ENCODE measurements at places on chromosomes 7 and 10.
A peak's percentile ranks its signal among the peaks of the same experiment; 100 is the strongest.

GRCh38 chr7:76234931-76235441 is 33.3 kb downstream of the SRRM3 start:
- peak; percentile 80 for DNase-seq

- DNase-seq, result no peak
These were observed 101.9 kb upstream of the PDLIM1 start for GRCh38 chr10:95392681-95393164.

DNA sequence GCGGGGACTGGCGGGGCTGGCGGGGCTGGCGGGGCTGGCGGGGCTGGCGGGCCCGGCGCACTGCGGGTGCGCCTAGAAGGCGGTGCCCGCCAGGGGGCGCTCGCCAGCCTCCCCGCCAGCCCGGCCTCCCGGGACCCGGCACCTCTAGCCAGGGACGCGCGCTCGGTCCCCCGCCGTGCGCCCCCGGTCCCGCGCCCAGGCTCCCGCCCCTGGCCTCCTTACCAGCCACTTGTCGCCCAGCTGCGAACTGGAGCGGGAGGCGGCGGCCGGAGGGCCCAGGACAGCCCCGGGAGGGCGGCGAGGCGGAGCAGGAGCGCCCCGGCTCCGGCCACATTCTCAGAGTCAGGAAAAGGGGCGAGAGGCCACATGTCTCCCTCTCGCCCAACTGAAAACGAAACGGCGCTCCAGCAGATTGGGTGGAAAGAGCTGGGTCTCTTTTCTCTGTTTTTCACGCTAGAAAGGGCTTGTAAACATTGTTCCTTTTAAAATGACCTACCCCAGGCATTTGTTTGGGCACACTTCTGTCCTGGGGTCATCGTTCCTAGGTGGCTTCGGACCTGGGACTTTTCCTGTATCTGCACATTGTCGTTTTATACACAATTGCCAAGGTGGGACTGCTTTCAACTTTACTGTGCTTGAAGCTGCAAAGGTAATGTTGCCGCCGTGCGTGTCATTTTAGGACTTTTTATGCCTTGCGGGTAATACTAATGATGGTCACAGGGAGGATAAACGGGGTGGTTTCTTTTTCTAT is 378 bp upstream of the PRKCQ start:
- DNase-seq, result peak; percentile 91

DNA sequence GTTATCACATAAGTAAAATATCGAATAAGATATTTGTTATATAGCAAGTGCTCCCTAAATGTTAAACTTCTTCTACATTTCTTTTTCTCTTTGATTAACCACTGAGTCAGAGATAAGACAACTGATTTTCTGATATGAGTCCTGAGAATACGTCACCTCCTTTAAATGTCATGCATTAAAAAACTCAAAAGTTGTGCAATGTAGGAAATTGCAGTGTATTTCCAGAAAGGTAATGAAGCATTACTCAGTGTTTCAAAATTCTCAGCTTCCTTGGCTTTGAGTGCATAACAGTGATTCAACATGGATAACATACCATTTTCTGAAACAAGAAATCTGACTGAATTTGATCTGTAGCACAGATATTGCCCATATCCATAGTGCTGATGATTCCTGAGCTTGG is 155.8 kb downstream of the BMPER start:
- DNase-seq, result no peak

GRCh38 chr7:116630357-116630756 is 41.6 kb upstream of the MET start:
- no peak for DNase-seq

- DNase-seq, result no peak
These were observed 14.6 kb upstream of the CYP3A5 start for GRCh38 chr7:99694201-99694911.

- DNase-seq, result no peak
These were observed 232.6 kb downstream of the USP6NL start for GRCh38 chr10:11378835-11379234.

- no peak for DNase-seq
These were observed 605.7 kb upstream of the DPP6 start for GRCh38 chr7:153446490-153446889.

- no peak for DNase-seq
These were observed 9.1 kb downstream of the PRKG1 start for GRCh38 chr10:51083356-51083853.

DNA sequence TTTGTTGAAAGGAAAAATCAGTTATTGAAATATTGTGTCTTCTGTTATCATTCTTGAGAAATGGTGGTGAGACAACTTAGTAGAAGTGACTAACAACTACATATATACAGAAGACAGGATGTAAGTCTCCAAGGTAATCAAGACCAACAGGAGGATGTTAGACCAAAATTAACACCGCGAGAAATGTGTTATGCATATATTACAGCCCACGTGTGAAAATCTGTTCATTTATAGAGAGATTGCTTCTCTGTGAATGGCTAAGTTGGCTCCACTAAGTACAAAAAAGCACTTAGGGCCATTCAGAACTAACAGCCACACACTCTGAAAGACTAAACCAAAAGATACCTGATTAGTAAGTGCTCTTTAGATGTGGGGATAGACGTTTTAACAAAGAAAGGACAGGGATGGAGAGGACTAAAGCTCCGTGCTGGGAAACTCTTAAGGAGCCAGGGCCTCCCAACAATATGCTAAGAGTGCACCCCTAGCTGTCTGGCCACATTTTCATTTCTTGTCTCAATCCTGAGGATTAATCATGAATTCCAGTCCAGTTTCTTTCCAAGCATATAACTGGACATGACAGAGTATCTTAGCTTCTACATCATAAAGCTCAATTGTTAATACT is 26.5 kb downstream of the HDAC9 start:
- DNase-seq, result no peak

- DNase-seq, result no peak
These were observed 10.2 kb downstream of the HIPK2 start for GRCh38 chr7:139767561-139767982.

- no peak for DNase-seq
These were observed 58.4 kb downstream of the MET start for GRCh38 chr7:116730097-116731022.

DNA sequence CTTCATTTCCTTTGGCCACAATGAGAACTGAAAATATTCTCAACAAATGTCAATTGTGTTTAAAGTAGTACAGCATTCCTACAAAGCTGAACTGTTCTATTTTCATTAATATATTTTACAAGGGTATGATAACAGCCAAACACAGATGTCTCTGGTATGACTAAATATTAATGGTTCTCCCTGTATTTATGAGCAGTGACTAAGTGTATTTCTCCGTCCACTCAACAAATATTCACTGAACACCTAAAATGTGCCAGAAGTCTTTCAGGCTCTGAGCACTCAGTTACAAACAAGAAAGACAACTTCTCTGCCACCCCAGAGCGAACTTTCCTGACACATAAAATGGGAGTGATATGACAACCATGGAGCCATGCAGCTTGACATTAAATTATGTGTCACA is 135.6 kb downstream of the VPS41 start:
- no peak for DNase-seq

- DNase-seq, result no peak
These were observed 868.4 kb downstream of the KCNMA1 start for GRCh38 chr10:76769161-76769560.

DNA sequence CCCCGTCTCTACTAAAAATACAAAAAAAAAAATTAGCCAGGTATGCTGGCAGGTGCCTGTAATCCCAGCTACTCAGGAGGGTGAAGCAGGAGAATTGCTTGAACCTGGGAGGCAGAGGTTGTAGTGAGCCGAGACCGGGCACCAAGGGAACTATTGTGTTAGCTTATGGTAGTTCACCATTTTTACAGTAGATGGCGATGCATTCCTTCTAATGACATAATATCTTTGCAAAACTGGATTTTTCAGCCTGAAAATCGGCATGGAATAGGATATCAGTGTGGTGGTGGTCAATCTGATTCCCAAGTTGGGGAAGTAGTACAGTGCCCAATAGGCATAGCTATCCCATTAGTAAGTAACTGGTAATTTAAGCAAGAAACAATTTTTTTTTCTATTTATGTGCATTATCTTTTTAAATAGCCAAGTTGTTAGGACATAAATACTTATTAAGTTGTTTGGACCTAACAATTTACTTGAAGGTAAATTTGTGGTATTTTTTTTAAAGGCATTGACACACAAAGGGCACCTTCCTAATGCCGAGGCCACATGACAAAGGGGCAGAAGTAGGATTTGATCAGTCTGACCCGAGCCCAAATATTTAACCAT is 17.6 kb upstream of the IMPDH1 start:
- DNase-seq, result no peak

DNA sequence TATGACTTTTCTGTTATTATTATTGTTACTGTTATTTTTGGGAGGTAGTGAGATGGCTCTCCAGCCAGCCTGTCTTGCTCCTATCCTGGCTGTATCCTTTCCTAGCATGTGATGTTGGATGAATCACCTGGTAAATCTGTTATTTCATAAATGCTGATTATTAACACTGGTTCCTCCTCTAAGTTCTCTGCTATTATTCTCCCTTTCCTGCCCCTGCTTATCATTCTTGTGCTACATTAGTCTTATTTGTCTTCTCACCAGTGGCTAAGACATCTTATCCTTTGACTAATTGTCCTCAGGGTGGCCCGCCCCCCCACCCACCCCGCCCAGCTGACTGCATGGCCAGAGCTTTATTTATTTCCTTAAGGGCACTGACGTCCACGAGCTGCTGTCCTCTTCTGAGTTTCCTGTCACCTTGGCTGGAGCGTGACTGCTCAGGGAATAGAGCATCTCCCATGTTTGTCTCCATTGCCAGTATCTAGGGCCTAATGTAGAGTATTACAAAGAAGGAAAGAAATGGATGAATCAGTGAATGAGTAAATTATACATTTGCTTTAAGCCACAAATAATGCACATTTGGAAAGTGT is 110.1 kb upstream of the KLF6 start:
- no peak for DNase-seq

GRCh38 chr10:59880971-59881510 is 25.3 kb downstream of the CCDC6 start:
- DNase-seq, result peak; percentile 80

- no peak for DNase-seq
These were observed 71.3 kb downstream of the PARD3 start for GRCh38 chr10:34743814-34744213.

DNA sequence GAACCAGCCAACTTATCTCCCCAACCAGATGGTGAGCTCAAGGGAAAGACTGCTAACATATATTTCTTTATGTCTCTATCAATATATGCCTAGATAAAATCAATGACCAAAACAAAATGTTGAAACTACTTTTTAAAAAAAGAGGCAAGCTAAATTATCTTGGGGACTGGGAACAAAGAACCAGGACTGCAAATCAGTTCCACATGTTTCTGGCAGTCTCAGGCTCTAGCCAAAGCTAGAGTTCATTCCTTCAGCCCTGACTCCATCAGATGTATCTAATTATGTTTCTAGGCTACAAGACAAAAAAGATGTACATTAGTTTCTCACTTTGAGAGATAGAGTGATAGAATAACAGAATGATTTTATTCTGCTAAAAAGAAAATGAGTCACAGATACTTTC is 1290.3 kb upstream of the SORCS1 start:
- no peak for DNase-seq

DNA sequence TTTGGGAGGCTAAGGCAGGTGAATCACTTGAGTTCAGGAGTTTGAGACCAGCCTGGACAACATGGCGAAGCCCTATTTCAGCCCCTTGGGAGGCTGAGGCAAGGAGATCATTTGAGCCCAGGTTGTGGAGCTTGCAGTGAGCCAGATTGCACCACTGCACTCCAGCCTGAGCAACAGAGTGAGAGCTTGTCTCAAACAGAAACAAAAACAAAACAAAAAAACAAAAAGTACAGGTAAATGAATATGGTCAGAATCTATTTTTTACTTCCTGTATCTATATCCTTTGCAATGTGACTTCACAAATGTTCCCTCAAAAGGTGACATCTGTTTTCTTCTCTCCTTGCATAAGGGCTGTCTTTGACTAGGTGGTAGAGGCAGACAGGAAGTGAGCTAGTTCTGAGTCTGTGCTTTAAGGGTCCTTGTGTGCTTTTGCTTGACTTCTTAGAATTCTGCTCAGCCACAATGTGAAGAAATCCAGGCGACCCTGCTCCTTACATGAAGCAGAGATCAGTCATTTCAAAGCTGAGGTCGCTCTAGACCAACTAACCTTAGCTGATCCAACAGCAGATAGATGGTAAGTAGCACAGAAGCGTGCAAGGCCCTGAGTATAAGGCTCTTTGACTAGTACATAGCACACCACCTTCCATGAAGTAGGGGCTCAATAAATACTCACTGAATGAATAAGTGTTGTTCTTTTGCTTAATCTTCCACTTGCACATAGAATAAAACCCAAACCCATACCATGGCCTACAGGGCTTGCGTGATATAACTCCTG is 423.2 kb upstream of the PCDH15 start:
- DNase-seq, result no peak

DNA sequence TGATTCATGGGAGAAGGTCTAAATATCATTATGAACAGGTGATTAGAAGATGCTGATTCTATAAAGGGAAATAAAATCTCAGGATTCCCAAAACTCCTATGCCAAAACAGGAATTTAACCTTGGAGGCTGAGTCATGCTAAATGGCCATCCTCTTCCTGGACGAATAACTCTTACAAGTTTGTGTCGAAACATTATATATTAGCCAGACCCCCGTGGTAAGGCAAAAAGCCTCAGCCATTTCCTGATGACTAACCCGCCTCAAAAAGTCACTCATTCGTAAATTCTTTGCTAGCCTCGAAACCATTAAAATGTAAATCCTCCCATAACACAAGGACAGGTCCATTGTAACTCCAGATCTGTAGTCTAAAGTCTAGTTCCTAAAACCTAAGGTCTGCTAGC is 32.0 kb downstream of the CUL2 start:
- no peak for DNase-seq

DNA sequence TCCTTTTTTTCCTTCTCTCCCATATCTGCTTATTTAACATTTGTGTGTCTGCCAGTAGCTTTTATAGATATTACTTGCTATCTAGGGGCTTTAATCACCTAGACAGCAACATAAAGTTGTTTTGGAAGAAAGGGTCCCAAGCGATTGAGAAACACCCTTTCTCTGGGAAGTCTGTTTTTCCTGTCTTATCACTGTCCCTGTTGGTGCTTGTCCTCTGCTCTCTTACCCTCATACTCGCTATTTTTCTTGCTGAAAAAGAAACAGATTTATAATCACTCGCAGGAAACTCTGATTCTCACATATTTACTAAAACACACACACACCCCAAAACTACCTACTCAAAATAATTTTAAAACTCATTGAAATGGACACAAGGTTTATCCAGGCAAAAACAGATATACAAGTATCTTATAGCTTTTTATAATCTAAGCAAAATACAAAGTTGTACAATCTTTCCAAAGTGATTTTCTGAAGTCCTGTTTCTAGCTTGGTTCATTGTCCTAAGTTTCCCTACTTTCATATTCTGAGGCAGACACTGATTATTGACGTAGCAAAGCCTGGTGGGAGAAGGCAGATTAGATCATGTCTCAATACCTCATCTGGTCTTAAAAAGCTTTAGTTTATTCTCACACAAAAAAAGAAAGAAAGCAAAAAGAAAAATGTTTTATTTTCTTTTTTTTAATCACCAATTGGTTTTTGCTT is 157.3 kb downstream of the CACNA2D1 start:
- no peak for DNase-seq

GRCh38 chr10:113746217-113746957 is 5.1 kb upstream of the PLEKHS1 start:
- DNase-seq, result no peak
